Upper lobe of right lung (tissue), 1 donor: ENCODE measurements at places on chromosomes 16 and 17.

GRCh38 chr17:69430488-69430887, 16.0 kb downstream of the MAP2K6 start:
- H3K4me1 ChIP-seq = no peaks in the 10 kb centered on the region
- no peaks in the 10 kb centered on the region for H3K36me3 ChIP-seq
- H3K27ac ChIP-seq = no peak overlapping the region
- H3K4me3 ChIP-seq = no peak overlapping the region
- H3K27me3 ChIP-seq = no peaks in the 10 kb centered on the region

GRCh38 chr16:54437921-54438320, 151.3 kb upstream of the IRX3 start:
- no peaks in the 10 kb centered on the region for H3K4me1 ChIP-seq
- no peak overlapping the region for H3K27ac ChIP-seq
- no peaks in the 10 kb centered on the region for H3K27me3 ChIP-seq
- H3K4me3 ChIP-seq = no peak overlapping the region
- DNase-seq = no peak

DNA sequence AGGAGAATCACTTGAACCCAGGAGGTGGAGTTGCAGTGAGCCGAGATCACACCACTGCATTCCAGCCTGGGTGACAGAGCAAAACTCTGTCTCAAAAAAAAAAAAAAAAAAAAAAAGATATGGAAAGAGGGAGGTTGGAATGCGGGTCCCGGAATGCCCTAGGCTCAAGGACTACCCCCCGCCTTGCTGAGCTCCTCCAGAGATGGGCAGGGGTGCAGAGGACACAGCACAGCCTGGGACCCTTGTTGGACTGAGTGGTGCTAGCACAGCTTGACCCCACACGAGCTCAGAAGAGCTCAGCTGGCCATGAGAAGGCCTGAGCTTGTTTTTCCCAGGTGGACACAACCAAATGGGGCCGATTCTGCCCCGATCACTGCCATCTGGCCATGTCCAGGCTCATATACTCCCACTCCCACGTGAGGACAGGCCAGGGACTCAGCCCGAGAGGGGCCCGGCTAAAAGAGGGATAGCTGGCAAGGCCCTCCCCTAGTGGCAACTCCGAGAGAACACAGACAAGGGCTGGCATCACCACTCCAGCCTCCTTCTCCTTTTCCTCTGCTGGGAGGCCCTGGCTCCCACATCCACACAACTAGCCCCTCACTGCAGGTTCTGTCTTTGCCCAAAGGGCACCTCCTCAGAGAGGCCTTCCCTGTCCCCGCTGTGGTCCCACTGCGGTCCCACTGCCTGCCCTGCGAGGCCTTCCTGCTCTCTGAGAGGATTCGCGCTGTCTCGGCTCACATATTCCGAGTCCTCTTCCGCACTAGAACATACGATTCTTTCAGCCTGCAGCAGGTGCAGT, 11.0 kb downstream of the SGCA start:
- H3K4me3 ChIP-seq = no peak overlapping the region
- H3K27ac ChIP-seq = no peak overlapping the region
- DNase-seq = no peak
- H3K36me3 ChIP-seq = no peaks in the 10 kb centered on the region

DNA sequence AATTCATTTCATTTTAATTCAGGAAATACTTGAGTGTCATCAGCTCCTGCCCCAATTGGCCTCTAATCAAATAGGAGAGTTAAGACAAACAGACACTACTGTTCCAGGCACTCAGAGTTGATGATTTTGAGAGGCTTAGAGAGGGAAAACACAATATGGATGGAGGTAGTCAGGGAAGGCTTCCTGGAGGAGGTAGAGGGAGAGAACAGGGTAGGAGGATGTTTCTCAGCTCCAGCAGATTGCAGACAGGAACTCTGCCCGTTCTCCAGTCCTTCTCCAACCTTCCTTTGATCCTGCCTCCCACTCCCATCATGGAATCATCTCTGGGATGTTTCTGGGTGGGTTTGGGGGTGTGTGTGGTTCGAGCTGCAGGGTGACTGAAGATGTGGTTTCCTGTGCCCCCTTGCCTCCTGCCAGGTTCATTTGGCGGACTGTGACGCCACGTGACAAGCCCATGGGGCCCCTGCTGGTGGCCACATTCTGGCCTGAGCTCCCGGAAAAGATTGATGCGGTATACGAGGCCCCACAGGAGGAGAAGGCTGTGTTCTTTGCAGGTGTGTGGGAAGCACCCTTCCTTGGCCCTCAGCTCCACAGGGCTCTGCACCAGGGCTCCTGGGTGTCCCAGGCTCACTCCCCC, 12.2 kb upstream of the LPCAT2 start:
- DNase-seq = no peak
- no peaks in the 10 kb centered on the region for H3K27me3 ChIP-seq
- H3K4me3 ChIP-seq = no peak overlapping the region
- H3K27ac ChIP-seq = no peak overlapping the region
- H3K36me3 ChIP-seq = peaks cover 18% of the 10 kb centered on the region

- no peaks in the 10 kb centered on the region for H3K4me1 ChIP-seq
- peaks cover 8% of the 10 kb centered on the region for H3K27me3 ChIP-seq
- no peak overlapping the region for H3K27ac ChIP-seq
- no peak overlapping the region for H3K4me3 ChIP-seq
Measured at GRCh38 chr17:12566291-12566690, 99.4 kb upstream of the MYOCD start.

GRCh38 chr17:46191322-46192188, 1.7 kb downstream of the KANSL1 start:
- no peaks in the 10 kb centered on the region for H3K36me3 ChIP-seq
- peak overlapping the region; percentile 91 for H3K4me3 ChIP-seq
- peak overlapping the region; percentile 98 for H3K27ac ChIP-seq
- no peak for DNase-seq

DNA sequence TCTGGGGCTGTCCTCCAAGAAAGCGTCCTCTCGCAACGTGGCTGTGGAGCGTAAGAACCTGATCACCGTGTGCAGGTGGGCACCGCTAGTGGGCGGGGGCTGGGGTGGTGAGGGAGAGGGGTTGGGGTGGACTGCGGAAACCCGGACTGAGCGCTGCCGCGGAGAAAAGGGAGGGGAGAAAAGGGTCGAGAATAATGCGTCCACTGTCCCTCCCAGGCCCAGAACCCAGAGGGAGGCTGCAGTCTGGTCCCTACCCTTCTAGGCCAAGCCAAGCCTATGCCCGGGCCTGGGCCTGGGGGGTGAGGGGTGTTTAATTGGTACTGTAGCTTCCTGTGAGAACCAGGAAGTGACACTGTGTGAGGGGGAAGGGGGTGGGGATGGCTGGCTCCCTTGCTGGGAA, 464 bp downstream of the RUNDC3A start:
- DNase-seq = no peak
- H3K4me1 ChIP-seq = peaks cover 19% of the 10 kb centered on the region
- H3K36me3 ChIP-seq = no peaks in the 10 kb centered on the region
- no peak overlapping the region for H3K27ac ChIP-seq
- peaks cover 16% of the 10 kb centered on the region for H3K27me3 ChIP-seq

GRCh38 chr17:81254955-81255717, 16.0 kb downstream of the NDUFAF8 start:
- H3K36me3 ChIP-seq = peaks cover 52% of the 10 kb centered on the region
- H3K27me3 ChIP-seq = no peaks in the 10 kb centered on the region
- no peak overlapping the region for H3K4me3 ChIP-seq
- peaks cover 14% of the 10 kb centered on the region for H3K4me1 ChIP-seq
